ENCODE measurements at places on chromosomes 16 and 17. TPM values are rescaled to one million over a fixed set of nuclear protein-coding genes. Genes with fewer than 3 reads are reported as not detected.

- no peak overlapping the region for H3K4me3 ChIP-seq
- no peak overlapping the region for H3K27ac ChIP-seq
- no peaks in the 10 kb centered on the region for H3K36me3 ChIP-seq
- peaks cover 31% of the 10 kb centered on the region for H3K27me3 ChIP-seq
- DNase-seq: no peak
Measured at GRCh38 chr16:49121636-49122035, 160.0 kb downstream of the CBLN1 start.

DNA sequence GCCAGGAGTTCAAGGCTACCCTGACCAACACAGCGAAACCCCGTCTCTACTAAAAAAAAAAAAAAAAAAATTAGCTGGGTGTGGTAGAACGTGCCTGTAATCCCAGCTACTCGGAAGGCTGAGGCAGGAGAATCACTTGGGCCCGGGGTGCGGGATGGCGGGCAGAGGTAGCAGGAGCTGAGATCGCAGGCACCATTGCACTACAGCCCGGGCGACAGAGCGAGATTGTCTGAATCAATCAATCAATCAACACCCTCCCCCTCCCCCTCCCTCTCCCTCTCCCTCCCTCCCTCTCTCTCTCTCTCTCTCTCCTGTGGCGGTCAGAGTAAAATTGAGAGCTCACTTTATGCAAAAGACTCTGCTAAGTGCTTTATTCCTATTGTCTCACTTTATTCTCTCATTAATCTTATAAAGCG is 1.2 kb downstream of the HSDL1 start:
- H3K27me3 ChIP-seq: peaks cover 10% of the 10 kb centered on the region
- no peak for DNase-seq
- peak overlapping the region; percentile 98 for H3K4me3 ChIP-seq

- H3K36me3 ChIP-seq: peaks cover 5% of the 10 kb centered on the region
- no peak for DNase-seq
- peak overlapping the region; percentile 59 for H3K27ac ChIP-seq
- H3K27me3 ChIP-seq: no peaks in the 10 kb centered on the region
- H3K4me1 ChIP-seq: peaks cover 25% of the 10 kb centered on the region
- no peak overlapping the region for H3K4me3 ChIP-seq
Measured at GRCh38 chr17:77409282-77410161, 268.8 kb downstream of the SEC14L1 start.

- H3K36me3 ChIP-seq: no peaks in the 10 kb centered on the region
- peaks cover 10% of the 10 kb centered on the region for H3K27me3 ChIP-seq
- H3K4me3 ChIP-seq: no peak overlapping the region
- H3K4me1 ChIP-seq: no peaks in the 10 kb centered on the region
Measured at GRCh38 chr16:48109475-48109874, 46.3 kb downstream of the ABCC12 start.

DNA sequence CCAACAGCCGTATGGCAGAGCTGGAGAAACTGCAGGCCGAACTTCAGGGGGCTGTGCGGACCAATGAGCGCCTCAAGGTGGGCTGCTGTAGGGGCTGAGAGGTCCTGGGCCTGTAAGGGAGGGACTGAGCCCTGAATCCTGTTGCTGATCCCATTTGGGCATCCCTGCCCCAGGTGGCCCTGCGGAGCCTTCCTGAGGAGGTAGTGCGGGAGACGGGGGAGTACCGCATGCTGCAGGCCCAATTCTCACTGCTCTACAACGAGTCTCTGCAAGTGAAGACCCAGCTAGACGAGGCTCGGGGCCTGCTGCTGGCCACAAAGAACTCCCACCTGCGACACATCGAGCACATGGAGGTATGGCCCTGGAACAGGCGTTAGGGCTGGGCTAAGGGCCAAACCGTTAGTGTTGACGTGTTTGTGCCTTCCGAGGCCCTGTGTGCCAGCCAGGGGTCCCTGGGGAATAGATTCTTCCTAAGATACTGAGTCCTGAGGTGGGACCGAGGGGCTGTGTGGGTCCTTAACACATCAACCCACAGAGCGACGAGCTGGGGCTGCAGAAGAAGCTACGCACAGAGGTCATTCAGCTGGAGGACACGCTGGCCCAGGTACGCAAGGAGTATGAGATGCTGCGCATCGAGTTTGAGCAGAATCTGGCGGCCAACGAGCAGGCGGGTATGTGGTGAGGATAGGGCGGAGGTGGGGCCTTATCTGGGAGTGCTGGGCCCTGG is 4.2 kb downstream of the RNF40 start:
- H3K27ac ChIP-seq: no peak overlapping the region
- no peaks in the 10 kb centered on the region for H3K27me3 ChIP-seq
- DNase-seq: no peak
- peaks cover 21% of the 10 kb centered on the region for H3K36me3 ChIP-seq
- peaks cover 11% of the 10 kb centered on the region for H3K4me1 ChIP-seq

DNA sequence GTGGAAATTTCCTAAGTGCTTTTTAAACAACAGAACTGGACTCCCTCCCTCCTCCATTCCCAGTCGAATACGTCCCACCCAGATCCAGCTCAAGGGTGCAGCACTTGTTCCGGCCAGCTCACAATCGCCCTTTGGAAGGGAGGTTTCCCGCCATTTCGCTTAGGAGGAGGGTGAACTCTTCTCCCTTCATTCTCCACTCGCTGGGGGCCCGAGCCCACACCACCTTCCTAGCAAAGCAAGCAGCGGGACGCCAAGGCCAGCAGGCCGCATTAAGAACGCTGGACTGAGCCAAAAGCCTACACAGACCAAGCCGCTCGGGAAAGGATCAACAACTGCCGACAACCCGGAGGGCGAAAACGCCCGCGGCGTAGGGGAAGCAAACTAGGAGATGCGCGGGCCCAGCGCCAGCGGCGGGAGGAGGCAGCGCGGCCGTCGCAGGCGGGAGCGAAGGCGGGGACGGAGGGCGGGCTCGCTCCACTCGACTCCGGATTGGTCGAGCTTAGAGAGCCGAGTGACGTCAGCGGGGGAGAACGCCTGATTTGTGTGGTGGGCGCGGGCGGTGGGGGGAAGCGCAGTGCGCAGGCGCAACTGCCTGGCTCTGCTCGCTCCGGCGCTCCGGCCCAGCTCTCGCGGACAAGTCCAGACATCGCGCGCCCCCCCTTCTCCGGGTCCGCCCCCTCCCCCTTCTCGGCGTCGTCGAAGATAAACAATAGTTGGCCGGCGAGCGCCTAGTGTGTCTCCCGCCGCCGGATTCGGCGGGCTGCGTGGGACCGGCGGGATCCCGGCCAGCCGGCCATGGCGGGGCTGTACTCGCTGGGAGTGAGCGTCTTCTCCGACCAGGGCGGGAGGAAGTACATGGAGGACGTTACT is at the start of gene PPM1D:
PPM1D (plus strand) TSS at position 574 of the 870 bp plus-strand sequence; CDS start at position 796, 222 bp downstream.
- H3K27ac ChIP-seq: peak within 1 kb of the TSS; percentile 99
- H3K4me1 ChIP-seq: peaks cover 26% of the 10 kb centered on the region
- peak; percentile 96 for DNase-seq
- no peaks in the 10 kb centered on the region for H3K36me3 ChIP-seq

GRCh38 chr17:56761387-56761786 is 72.3 kb downstream of the C17orf67 start:
- no peak overlapping the region for H3K4me3 ChIP-seq
- no peak for DNase-seq
- H3K27me3 ChIP-seq: peaks cover 18% of the 10 kb centered on the region
- H3K27ac ChIP-seq: no peak overlapping the region

- no peaks in the 10 kb centered on the region for H3K36me3 ChIP-seq
- no peak overlapping the region for H3K27ac ChIP-seq
- no peaks in the 10 kb centered on the region for H3K4me1 ChIP-seq
Measured at GRCh38 chr17:27473748-27474609, 17.7 kb downstream of the KSR1 start.

- peak overlapping the region; percentile 88 for H3K4me3 ChIP-seq
- peaks cover 17% of the 10 kb centered on the region for H3K4me1 ChIP-seq
Measured at GRCh38 chr16:4935241-4935855, 1.6 kb downstream of the PPL start.

- peaks cover 23% of the 10 kb centered on the region for H3K4me1 ChIP-seq
- DNase-seq: no peak
- no peaks in the 10 kb centered on the region for H3K27me3 ChIP-seq
- H3K4me3 ChIP-seq: no peak overlapping the region
- no peaks in the 10 kb centered on the region for H3K36me3 ChIP-seq
Measured at GRCh38 chr16:10256784-10257641, 74.8 kb upstream of the GRIN2A start.

- H3K36me3 ChIP-seq: peaks cover 26% of the 10 kb centered on the region
- no peak for DNase-seq
- H3K4me1 ChIP-seq: peaks cover 2% of the 10 kb centered on the region
- no peak overlapping the region for H3K27ac ChIP-seq
Measured at GRCh38 chr16:48350736-48351135, 34.5 kb downstream of the SIAH1 start.

GRCh38 chr16:85720302-85720637 is 30.6 kb downstream of the C16orf74 start:
- H3K4me3 ChIP-seq: no peak overlapping the region
- DNase-seq: no peak
- no peak overlapping the region for H3K27ac ChIP-seq
- no peaks in the 10 kb centered on the region for H3K4me1 ChIP-seq
- no peaks in the 10 kb centered on the region for H3K36me3 ChIP-seq
- peaks cover 18% of the 10 kb centered on the region for H3K27me3 ChIP-seq

GRCh38 chr16:25140459-25140858 is 28.9 kb downstream of the LCMT1 start:
- H3K27me3 ChIP-seq: no peaks in the 10 kb centered on the region
- peaks cover 13% of the 10 kb centered on the region for H3K36me3 ChIP-seq
- H3K4me1 ChIP-seq: no peaks in the 10 kb centered on the region
- no peak for DNase-seq

- H3K36me3 ChIP-seq: no peaks in the 10 kb centered on the region
- DNase-seq: no peak
- no peak overlapping the region for H3K27ac ChIP-seq
- peaks cover 8% of the 10 kb centered on the region for H3K4me1 ChIP-seq
Measured at GRCh38 chr16:86303787-86304678, 206.3 kb upstream of the FOXF1 start.

DNA sequence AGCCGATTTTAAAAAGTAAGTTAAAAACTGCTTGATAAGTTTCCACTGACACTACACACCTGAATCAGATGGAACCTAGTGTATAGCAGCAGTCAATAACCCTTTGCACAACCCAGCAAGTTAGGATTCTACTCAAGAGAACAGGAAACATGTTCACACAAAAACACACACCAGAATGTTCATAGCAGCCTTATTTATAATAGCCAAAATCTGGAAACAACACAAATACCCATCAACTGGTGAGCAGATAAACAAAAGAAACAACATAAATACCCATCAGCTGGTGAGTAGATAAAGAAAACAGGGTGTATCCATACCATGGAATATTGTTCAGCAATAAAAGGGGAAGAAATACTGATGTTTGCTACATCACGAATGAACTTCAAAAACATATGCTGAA is 2.7 kb upstream of the CDH11 start:
- no peak overlapping the region for H3K27ac ChIP-seq
- peaks cover 11% of the 10 kb centered on the region for H3K4me1 ChIP-seq
- H3K36me3 ChIP-seq: no peaks in the 10 kb centered on the region
- H3K27me3 ChIP-seq: peaks cover 57% of the 10 kb centered on the region

DNA sequence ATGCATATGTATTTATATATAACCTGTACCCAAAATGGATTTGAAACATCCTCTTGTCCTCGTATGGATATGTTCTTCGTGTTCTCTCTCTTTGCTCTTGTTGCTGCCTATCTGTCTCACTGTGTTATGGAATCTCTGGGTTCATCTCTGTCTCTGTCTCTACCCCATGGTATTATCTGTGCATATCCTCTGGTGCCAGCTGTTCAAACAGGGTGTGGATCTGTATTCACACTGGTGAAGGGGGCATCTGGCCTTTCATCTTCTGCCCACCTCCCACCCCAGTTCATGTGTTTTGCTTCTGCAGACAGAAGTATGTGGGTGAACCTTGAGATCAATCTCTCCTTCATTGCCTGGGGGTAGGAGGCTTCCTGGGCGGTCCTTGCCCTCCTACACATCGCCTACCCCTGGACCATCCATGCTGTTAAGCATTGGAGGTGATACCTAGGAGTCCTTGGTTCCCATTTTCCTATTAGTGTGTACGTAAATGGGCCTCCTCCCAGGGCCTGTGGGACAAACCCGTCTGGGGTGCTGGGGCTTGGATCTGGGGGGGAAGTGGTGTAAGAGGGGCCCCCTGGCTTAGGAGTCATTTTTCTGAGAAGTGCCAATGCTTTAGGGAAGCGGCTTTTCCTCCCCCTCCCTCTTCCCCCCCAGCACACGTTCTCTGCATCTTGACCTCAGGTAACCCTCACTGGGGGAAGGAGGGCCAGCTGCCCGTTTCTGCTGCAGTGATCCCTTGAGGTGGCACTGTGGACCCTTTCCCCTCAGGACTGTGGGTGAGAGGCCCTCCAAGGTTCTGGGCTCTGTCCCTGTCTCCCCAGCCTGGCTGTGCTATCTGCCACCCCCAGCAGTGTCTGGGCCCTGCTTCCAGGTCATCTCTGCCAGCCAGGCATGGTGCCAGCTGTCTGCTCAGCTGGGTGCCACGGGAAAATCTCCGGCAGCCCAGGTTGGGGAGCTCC is 21.1 kb downstream of the RARA start:
- no peak for DNase-seq
- H3K36me3 ChIP-seq: peaks cover 4% of the 10 kb centered on the region
- H3K4me1 ChIP-seq: peaks cover 48% of the 10 kb centered on the region
- no peak overlapping the region for H3K4me3 ChIP-seq
- no peak overlapping the region for H3K27ac ChIP-seq
- no peaks in the 10 kb centered on the region for H3K27me3 ChIP-seq

GRCh38 chr16:86653285-86654006 is 75.1 kb downstream of the FOXL1 start:
- H3K4me1 ChIP-seq: peaks cover 2% of the 10 kb centered on the region
- DNase-seq: no peak
- H3K4me3 ChIP-seq: no peak overlapping the region
- no peaks in the 10 kb centered on the region for H3K36me3 ChIP-seq

DNA sequence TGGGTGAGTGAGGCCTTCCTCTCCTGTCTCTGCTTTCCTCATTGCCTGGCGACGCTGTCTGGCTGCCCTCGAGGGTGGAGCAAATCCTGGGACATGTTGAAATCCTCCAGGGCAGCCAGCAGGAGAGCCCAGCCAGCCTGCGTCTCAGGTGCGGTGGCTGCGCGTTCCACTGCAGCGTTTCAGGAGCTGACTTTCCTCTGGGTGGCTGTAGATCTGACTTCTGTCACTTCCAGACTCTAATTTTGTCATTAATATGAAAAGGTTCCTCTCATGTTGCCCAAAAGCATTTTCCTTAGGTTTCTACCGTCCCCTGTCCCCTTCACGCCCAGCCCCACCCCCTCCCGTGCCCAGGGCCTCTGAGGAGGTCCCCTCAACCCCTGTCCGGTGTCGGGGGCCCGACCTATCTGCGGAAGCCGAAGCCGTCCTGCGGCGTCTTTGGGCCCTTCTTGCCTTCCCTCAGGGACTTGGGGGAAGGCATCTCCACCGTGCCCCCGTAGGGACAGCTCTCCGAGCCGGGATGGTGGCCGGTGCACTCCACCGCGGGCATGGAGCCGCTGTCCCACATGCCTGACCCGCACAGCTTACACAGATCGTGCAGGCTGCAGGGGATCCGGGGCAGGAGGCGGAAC is 95.1 kb downstream of the TBC1D16 start:
- no peaks in the 10 kb centered on the region for H3K4me1 ChIP-seq
- no peaks in the 10 kb centered on the region for H3K27me3 ChIP-seq
- peaks cover 23% of the 10 kb centered on the region for H3K36me3 ChIP-seq
- no peak overlapping the region for H3K27ac ChIP-seq

The GP1BA gene
- total RNA-seq: not detected

The ADAD2 gene
- not detected for total RNA-seq

The OR4D1 gene
- total RNA-seq: not detected

The C17orf67 gene
- total RNA-seq: 1.1 TPM

Data from progenitor cell of endocrine pancreas (in vitro differentiated cells).